ENCODE measurements at places on chromosomes 2 and 18.

- no peak for DNase-seq
Observed at GRCh38 chr2:178029342-178029741, 43.2 kb downstream of the PDE11A start.

GRCh38 chr2:59282374-59283057 lies 1041.4 kb upstream of the FANCL start:
- no peak for DNase-seq

GRCh38 chr2:138949517-138949916 lies 169.3 kb upstream of the NXPH2 start:
- DNase-seq, result no peak

DNA sequence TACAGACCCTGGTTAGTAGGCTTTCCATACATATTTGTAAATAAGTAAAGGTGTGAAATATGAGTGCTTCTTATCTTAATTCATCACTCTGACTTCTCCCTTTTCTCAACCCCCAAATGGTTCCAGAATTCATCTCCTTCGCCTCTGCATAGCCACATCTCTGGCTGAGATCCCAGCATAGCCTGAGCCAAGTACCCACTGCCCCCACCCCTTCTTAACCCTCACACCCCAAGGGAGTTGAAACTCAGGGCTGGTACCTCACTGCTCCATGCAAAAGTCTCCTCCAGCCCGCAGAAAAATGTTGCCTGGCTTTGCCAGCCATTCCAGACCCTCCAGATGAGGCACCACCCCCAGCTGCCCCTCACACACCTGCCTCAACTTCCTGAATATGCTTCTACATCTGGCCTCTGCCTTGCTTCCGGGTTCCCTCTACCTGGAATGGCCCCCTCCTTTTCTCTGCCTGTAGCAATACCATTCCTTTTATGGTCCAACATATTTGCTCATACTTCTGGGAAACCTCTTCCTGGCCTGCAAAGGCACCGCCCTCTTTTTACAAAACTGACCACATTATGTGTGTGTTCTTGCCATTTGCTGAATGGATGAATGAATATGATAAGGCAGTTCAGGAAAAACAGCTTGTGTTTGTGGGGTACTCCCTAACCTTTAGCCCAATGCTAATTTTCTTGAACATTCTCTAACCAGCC lies 112.8 kb downstream of the CELF4 start:
- DNase-seq, result no peak

DNA sequence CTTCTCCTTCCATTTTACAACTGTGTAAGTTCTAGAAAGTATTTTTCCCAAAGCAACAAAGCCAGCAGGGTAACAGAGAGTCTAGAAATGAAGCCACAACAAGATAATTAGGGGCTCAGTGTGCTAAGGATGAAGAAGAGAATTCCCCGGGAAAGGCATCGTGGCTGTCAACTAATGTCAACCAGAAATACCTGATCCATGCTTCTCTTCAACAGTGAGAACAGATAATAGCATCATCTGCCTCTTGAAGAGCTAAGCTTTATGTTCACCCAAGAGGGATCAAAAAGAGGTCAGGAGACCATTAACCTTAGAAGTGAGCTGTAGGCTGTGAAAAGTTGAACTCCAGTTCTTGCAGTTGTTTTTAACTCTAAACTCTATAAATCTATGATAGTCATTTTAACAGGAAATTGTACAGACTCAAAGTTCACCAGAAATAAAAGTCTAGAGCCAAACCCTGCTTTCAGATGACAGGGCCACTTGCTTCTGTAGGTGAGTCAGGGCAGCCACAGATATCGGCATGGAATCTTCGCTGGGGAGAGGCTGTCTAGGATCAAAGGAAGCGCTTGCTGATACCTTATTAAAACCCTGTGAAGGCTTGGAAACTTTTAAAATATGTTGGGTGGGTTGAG lies 540.7 kb upstream of the ID2 start:
- DNase-seq, result no peak

DNA sequence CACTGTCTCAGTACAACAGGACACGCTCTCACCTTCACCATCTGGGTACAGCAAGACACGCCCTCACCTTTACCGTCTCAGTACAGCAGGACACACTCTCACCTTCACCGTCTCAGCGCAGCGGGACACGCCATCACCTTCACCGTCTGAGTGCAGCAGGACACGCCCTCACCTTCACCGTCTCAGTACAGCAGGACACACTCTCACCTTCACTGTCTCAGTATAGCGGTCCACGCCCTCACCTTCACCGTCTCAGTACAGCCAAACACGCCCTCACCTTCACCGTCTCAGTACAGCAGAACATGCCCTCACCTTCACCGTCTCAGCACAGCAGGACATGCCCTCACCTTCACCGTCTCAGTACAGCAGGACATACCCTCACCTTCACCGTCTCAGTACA lies 109.9 kb upstream of the CTDP1 start:
- DNase-seq, result no peak

GRCh38 chr18:36341944-36342343 lies 44.4 kb downstream of the FHOD3 start:
- no peak for DNase-seq

- no peak for DNase-seq
Observed at GRCh38 chr2:9010866-9011265, 7.4 kb upstream of the MBOAT2 start.

- no peak for DNase-seq
Observed at GRCh38 chr2:98882368-98882767, 53.7 kb downstream of the CRACDL start.

DNA sequence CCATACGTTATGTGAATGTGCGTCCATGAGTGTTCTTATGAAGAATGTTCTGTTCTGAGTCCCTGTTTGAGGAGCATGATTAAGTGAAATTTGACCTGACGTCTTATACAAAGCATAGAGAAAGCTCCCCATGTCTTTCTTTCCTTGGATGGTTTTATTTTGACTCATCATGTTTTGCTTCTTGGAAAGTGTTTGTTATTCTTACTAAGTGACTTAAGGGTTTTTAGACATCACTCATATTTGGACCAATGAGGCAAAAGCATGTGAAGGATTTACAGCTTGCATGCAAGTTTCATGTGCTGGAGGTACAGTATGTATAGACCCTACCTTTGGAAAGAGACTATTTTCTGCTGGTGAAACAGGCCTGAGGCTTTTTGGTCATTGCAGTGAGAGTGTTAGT lies 33.5 kb upstream of the ZEB2 start:
- no peak for DNase-seq

DNA sequence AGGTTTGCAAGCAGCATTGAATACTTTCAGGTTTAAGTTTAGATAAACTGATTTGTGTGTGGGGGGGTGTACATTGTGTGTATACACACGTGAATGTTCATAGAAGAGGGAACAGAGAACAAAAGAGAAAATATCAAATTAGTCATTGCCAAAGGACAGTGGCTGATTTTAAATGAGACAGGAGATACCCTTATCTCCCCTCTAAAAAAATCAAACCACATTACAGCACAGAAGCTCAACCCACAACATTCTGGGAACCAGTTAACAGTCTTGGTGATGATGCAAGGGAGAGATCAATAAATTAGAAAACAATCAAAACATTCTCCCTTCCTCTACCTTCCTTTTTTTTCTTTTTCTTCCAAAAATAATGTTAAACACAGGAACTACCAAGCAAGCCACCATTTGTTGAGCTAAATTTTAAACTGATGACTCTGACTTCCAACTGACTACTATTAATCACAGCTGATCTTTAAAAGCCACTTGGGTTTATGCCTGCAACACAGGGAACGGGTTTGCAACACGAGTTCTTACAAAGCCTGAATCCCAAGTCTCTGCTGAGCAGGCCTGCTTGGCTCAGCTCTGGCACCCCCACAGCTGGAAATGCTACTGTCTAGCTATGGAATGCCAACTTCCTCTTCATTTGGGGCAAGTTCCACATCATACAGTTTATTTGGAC lies 119.2 kb upstream of the ACVR1C start:
- DNase-seq, result no peak

GRCh38 chr2:133092571-133092970 lies 422.6 kb upstream of the LYPD1 start:
- DNase-seq, result no peak

GRCh38 chr2:122863532-122863931 lies 1108.1 kb downstream of the TSN start:
- no peak for DNase-seq

DNA sequence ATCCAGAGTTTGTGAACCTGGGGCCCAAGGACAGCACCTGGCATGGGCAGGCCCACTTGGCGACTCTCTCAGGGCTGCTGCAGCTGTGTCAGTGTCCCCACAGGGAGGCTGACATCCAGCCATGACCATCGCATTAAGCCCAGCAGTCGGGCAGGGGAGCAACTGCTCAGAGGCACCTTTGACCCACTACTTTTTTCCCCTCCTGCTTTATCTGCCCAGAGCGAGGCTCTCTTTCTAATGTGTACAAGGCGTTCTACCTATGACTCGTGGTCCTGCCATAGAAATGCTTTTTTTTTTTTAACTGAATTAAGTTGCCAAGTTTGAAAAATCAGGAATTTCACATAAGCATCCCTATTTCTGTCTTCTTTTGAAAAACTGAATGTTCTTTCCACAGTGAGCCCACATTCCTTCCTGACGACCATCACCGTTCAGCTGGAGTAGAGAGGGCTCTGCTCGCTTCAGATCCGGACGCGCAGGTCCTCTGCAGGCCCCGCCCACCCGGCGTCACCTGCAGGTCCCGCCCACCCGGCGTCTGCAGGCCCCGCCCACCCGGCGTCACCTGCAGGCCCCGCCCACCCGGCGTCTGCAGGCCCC lies 403 bp upstream of the CLUL1 start:
- no peak for DNase-seq

DNA sequence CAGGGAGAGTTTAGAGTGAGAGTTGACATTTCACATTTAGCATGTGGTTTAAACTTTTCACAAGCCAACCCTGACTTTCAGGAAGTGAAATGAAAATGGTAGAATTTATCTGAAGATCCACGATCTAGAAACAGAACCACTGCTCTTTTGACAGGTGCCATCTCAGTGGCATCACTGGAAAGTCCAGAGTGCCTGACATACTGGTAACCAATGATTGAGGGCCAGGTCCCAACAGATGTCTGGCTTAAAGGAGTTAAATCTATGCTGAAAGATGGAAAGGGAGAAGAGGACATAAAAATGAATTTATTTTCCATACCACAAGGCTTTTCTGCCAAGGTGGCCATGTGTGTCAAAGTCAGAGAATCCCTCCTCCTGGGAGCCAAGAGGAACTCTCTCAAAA lies 2.7 kb downstream of the IL36G start:
- DNase-seq, result no peak

DNA sequence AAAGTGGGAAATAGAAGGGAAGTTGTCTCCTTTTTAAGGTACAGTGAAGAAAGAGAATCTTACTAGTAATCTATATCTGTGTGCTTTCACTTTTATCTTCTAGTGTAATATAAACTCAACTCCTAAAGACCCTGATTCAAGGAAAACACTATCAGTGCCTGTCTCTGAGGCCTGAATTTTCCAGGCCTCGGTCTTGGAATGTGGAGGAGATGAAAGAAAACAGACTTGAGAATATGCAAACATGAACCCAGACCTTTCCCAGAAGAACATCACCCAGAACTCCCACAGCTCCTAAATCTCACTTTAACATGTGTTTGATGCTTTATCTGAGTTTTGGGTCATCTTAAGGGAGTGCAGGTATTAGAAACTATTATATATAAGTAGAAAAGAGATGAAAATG lies 51.8 kb downstream of the EPB41L5 start:
- no peak for DNase-seq

- no peak for DNase-seq
Observed at GRCh38 chr18:12828116-12829051, 55.7 kb downstream of the PTPN2 start.

- no peak for DNase-seq
Observed at GRCh38 chr18:62596145-62597005, 73.5 kb downstream of the ZCCHC2 start.

- no peak for DNase-seq
Observed at GRCh38 chr2:234879671-234880455, 72.0 kb upstream of the SH3BP4 start.

- DNase-seq, result no peak
Observed at GRCh38 chr18:23738575-23738974, 49.3 kb downstream of the LAMA3 start.

- no peak for DNase-seq
Observed at GRCh38 chr18:9563331-9563730, 51.0 kb downstream of the PPP4R1 start.

- no peak for DNase-seq
Observed at GRCh38 chr18:31686986-31687928, 2.9 kb upstream of the B4GALT6 start.

DNA sequence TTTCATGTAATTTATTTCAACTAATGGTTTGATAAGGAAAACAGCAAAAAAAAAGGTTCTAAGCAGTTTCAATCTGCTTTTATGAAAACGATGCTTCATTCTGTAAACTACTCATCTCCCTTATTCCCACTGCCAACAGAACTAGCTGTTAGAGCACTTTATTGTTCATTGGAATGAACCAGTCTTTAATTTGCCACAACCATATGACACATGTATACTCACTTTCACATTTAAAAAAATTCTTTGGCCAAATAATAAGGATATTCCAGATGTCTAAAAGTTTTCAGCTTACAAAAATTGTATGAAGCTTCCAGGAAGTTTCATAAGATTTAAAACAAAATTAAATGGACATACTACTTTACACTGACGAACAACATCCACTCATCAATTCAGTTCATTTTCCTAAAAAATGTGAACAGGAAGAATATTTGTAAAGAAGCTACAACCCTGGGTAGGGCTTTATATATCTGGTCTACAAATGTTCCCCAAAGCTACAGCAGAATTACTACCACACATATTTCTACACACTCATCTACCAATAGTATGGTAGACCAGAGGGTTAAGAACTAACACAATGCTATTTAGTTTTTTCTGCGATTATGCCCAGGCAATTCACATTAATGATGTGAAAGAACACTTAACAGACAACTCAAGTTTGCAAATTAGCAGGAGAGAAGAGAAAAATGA lies 37.7 kb downstream of the ZNF521 start:
- DNase-seq, result no peak

GRCh38 chr2:26333293-26333692 lies 12.7 kb upstream of the SELENOI start:
- DNase-seq, result no peak

GRCh38 chr2:179890666-179891065 lies 29.3 kb upstream of the ZNF385B start:
- DNase-seq, result no peak

GRCh38 chr2:37886745-37887144 lies 38.3 kb upstream of the RMDN2 start:
- no peak for DNase-seq

DNA sequence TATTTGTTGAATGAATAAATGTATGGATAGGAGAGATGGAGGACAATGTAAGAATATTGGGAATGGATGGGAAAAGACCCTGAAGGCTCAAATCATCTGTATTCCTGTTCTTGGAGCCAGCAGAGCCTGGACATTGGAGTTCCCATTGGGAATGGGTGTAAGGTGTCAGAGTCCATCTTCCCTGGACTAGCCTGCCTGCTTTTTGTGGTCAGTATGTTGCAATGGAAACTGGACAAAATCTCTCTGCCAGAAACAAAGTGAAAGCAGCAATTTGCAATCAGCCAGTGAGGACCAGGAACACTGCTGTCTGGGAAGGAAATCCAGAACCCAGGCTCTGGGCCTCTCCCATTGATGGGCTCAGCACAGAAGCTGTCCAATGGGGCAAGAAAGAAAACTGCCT lies 83.5 kb upstream of the SKOR2 start:
- DNase-seq, result no peak
